ENCODE measurements at places on chromosomes 16 and 17. TPM values are rescaled to one million over a fixed set of nuclear protein-coding genes. Genes with fewer than 3 reads are reported as not detected.
A peak's percentile ranks its signal among the peaks of the same experiment; 100 is the strongest.

GRCh38 chr16:12171206-12171605, 194.7 kb downstream of the SNX29 start:
- H3K4me3 ChIP-seq: no peak overlapping the region
- peaks cover 28% of the 10 kb centered on the region for H3K4me1 ChIP-seq
- H3K27ac ChIP-seq: no peak overlapping the region
- no peak for DNase-seq
- H3K36me3 ChIP-seq: peaks cover 2% of the 10 kb centered on the region

DNA sequence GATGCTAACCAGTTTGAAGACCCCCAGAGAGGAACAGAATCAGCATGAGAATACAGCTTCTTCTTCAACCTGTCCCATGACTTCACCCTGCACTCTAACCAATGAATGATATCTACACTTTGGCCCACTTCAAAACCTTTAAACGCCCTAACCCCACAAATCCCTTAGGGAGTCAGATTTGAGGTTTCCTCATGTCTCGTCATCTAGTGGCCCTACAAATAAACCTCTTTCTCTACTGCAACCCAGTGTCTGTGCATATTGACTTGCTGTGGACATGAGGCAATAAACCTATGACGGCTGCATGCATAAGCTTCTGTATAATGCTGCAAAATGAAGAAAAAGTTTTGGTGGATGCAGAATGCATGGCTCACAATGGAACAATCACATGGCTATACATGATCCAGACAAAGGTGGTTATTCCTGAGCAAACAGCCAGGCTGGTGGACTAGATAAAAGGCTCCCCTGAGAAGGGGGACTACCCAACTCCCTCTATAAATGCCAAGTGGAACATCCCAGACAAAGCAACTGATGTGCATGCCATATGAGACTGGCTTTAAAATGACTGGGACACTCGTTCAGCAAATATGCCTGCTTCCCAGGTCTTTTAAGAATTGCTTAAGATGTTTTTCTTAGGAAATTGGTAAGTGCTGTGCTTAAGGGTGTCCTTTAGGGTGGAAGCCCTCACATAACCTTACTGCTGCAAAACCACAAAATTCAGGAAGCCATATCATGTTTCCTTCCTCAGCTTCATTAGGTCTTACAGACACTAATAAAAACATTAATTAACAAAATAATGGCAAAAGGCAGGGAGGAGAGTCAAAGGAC, 12.2 kb downstream of the N4BP1 start:
- H3K4me1 ChIP-seq: no peaks in the 10 kb centered on the region
- H3K4me3 ChIP-seq: no peak overlapping the region
- H3K36me3 ChIP-seq: peaks cover 30% of the 10 kb centered on the region

DNA sequence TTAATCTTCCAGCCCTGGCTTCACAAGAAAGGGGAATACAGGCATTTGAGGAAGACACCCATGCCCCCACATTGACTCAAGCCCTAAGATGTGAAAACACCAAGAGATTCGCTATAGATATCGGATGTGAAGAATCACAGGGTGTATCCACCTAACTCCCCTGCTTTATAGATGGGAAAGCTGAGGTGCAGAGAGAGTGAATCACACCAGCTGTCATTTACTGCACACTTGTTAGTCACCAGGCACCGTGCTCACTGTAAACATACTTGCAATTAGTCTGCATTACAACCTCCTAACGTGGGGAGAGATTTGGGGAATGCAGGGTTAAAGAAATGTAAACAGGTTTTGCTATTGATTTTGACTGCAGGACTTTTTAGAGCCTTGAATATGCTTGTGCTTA, 325.5 kb downstream of the C16orf95 start:
- H3K27ac ChIP-seq: no peak overlapping the region
- peaks cover 72% of the 10 kb centered on the region for H3K27me3 ChIP-seq
- H3K4me3 ChIP-seq: no peak overlapping the region
- peaks cover 58% of the 10 kb centered on the region for H3K4me1 ChIP-seq
- H3K36me3 ChIP-seq: no peaks in the 10 kb centered on the region
- DNase-seq: no peak

CMC2 gene
- 59.8 TPM for total RNA-seq

- no peak overlapping the region for H3K27ac ChIP-seq
- H3K27me3 ChIP-seq: no peaks in the 10 kb centered on the region
- H3K4me3 ChIP-seq: no peak overlapping the region
- no peaks in the 10 kb centered on the region for H3K36me3 ChIP-seq
- DNase-seq: no peak
- H3K4me1 ChIP-seq: peaks cover 15% of the 10 kb centered on the region
Observed at GRCh38 chr17:13306310-13306962, 288.6 kb upstream of the ELAC2 start.

DNA sequence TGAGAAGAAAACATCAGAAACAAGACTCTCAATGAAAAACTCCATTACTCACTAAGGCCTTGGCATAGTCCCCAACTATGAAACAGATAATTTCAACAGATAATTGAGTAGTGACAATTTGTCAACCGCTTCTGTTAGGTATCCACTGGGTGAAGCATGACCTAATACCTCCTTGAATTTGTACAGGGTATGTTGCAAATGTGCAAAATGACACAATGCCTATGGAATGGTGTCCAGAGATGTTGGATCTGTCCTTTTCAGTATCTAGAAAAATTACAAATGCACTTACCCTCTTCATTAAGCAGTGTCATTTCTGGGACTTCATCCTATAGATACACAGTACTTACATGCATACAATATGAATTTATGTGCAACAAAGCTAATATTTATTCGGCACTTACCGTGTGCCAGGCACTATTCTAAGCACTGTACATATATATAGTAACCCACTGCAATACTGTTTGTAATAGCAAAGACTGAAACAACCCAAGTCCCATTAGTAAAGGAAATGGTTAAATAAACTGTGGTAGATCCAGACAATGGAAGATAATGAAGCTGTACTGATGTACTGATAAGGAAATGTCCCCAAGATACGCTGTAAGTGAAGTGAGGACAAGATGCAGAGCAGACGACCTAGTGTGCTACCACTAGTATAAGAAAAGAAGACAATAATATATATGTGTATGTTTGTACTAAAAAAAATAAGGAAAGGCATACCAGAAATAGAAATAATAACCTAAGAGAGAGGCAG, 21.4 kb upstream of the SLC6A4 start:
- peaks cover 19% of the 10 kb centered on the region for H3K36me3 ChIP-seq
- no peak overlapping the region for H3K27ac ChIP-seq
- H3K4me3 ChIP-seq: no peak overlapping the region
- H3K4me1 ChIP-seq: peaks cover 11% of the 10 kb centered on the region
- DNase-seq: no peak

DNA sequence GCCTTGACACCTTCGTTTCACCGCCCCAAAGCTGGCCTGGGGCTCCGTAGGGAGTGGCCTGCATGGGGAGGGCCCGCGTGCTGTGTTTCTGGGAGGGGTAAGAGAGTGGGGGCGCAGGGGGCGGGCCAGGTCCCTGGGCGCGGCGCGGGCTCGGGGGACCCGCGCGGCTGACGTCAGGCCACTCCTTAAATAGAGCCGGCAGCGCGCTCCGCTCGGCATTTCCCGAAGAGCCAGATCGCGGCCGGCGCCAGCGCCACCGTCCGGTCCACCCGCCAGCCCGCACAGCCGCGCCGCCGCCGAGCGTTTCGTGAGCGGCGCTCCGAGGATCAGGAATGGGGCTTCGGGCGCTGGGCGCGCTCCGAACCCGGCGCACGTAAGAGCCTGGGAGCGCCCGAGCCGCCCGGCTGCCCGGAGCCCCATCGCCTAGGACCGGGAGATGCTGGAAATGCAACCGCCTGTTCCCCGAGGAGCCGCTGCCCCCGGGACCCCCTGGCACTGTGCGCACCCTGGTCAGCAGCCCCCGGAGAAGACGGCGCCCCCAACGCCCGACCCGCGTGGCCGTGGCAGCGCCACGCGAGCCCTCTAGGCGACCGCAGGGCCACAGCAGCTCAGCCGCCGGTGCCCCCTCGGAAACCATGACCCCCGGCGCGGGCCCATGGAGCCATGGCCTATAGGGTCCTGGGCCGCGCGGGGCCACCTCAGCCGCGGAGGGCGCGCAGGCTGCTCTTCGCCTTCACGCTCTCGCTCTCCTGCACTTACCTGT, at the start of gene HS3ST2:
HS3ST2 (plus strand) TSS at position 215 of the 763 bp plus-strand sequence; CDS start at position 664, 449 bp downstream.
- peaks cover 87% of the 10 kb centered on the region for H3K27me3 ChIP-seq
- DNase-seq: peak; percentile 73
- H3K4me1 ChIP-seq: no peaks in the 10 kb centered on the region
- no peaks in the 10 kb centered on the region for H3K36me3 ChIP-seq
- H3K4me3 ChIP-seq: peak within 1 kb of the TSS; percentile 86
- H3K27ac ChIP-seq: peak within 1 kb of the TSS; percentile 39

DNA sequence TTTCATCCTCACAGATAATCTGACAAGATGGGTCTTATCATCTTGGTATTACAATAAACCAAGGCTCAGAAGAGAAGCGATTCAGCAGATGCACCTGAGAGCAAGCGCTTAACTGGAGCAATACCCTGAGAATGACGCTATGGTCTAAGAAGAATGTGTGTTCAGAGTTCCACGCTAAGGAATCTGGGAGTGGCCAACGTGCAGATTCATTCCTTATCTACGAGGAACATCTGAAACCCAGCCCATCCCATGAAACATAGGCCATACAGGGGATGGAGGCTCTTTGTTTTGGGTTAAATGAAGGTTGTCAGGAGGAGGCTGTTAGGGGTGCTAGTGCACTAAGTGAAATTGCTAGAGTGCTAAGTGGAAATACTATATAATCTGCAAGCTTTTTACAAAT, 28.5 kb upstream of the KDM8 start:
- H3K27me3 ChIP-seq: no peaks in the 10 kb centered on the region
- DNase-seq: no peak
- H3K36me3 ChIP-seq: no peaks in the 10 kb centered on the region
- H3K4me1 ChIP-seq: no peaks in the 10 kb centered on the region
- H3K27ac ChIP-seq: peak overlapping the region; percentile 85

GRCh38 chr16:89505204-89506112, 2.7 kb upstream of the SPG7 start:
- peak overlapping the region; percentile 80 for H3K4me3 ChIP-seq
- no peaks in the 10 kb centered on the region for H3K27me3 ChIP-seq
- peak overlapping the region; percentile 93 for H3K27ac ChIP-seq
- no peak for DNase-seq

- H3K4me3 ChIP-seq: peak overlapping the region; percentile 84
- peaks cover 45% of the 10 kb centered on the region for H3K27me3 ChIP-seq
- H3K27ac ChIP-seq: no peak overlapping the region
- no peaks in the 10 kb centered on the region for H3K36me3 ChIP-seq
- H3K4me1 ChIP-seq: peaks cover 6% of the 10 kb centered on the region
Observed at GRCh38 chr17:29621751-29622194, 939 bp downstream of the CORO6 start.

GRCh38 chr16:66689282-66689681, 7.3 kb downstream of the CMTM4 start:
- no peaks in the 10 kb centered on the region for H3K36me3 ChIP-seq
- no peak overlapping the region for H3K4me3 ChIP-seq
- H3K4me1 ChIP-seq: peaks cover 23% of the 10 kb centered on the region

DNA sequence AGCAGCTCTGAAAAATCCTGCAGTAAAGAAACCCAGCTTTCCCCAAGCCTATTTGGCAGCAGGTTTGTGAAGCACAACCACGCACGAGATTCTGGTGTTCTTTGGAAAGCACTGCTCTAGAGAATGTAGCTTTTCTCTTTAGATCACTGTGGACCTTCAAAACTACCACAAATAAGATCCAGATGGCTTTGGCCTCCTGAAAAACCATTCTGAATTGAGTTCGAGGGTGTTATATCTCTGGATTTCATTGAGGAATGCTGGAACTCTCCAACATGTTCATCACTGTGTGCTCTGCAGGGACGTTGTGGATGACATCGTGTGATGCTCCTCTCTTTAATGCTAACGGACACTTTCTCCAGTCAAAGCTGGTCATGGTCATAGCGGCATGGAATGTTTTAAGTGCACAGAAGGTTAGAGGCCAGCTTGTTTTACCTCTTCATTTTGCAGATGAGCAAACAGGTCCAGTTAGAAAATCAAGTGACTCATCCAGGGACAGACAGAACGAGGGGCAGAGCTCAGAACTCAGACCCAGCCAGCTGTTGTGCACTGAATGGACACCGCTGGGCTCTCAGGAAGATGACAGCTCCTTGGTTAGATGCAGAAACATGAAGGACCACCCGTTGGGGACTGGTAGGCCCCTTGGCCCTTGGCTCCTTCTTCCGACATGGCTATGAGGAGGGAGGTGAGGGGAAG, 37.2 kb downstream of the CCDC42 start:
- peak overlapping the region; percentile 56 for H3K27ac ChIP-seq
- peak overlapping the region; percentile 21 for H3K4me3 ChIP-seq

DNA sequence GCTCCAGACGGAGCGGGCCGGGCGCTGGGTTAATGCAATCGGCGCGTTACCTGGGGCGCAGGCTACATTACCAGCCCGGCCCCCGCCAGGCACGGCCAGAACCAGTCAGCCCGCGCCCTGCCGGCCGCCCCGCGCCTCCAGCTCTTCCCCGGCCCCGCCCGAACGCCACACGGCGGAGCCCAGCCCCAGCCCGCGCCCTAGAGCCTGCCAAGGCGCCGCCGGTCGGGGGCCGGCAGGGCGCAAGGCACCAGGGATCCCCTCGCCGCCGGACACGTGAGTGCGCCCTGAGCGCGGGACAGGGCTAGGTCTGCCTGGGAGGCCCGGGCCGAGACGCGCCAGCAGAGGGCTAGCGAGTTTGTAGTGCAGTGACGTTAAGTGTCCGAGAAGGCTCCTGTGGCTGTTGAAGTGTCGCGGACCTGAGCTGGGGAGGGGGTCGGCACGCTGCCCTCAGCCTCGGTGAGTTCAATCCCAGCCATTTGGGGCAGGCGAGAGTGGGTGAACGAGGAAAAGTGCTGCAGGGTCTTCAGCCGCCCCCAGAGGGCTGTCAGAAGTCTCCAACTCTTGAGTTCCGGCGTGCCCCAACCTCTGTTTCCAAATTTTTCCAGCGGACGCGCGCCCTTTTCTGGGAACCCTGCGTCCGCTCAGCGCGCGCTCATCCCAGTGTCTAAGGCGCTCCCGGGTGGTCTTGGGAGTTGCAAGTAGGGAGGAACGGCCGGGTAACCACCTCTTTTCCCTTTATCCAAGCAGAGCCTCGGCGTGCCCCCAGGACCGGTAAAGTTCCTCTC, at the start of gene SLC6A2:
SLC6A2 (plus strand) TSS at position 92 of the 785 bp plus-strand sequence. CDS start 707 bp downstream, outside the sequence.
- peaks cover 47% of the 10 kb centered on the region for H3K27me3 ChIP-seq
- H3K27ac ChIP-seq: no peak within 1 kb of the TSS
- H3K4me3 ChIP-seq: peak within 1 kb of the TSS; percentile 89
- no peak for DNase-seq

Measured in type B pancreatic cell (in vitro differentiated cells).